Uterus (tissue), 4 donors: ENCODE measurements at places on chromosomes 3 and 15.

DNA sequence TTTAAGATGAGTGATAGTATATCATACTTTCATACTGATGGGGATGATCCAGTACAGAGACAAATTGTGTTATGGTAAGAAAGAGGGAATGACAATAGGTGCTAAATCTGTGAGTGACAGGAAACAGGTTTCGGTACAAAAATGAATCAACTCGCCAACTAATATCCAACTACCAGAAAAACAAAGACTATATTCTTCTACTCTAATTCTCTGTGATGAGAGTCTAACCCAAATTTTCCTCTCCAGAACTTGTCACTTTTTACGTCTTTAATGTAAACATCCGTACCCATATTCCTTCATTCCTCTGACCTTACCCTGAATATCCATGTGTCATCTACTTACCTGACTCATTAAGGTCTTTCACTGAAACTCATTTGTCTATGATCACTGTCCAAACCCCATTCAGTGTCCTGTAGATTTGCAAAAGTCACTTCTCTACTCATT is 39.6 kb downstream of the SCAPER start:
- no peak overlapping the region for H3K27ac ChIP-seq
- H3K27me3 ChIP-seq, result no peaks in the 10 kb centered on the region
- H3K36me3 ChIP-seq, result no peaks in the 10 kb centered on the region

DNA sequence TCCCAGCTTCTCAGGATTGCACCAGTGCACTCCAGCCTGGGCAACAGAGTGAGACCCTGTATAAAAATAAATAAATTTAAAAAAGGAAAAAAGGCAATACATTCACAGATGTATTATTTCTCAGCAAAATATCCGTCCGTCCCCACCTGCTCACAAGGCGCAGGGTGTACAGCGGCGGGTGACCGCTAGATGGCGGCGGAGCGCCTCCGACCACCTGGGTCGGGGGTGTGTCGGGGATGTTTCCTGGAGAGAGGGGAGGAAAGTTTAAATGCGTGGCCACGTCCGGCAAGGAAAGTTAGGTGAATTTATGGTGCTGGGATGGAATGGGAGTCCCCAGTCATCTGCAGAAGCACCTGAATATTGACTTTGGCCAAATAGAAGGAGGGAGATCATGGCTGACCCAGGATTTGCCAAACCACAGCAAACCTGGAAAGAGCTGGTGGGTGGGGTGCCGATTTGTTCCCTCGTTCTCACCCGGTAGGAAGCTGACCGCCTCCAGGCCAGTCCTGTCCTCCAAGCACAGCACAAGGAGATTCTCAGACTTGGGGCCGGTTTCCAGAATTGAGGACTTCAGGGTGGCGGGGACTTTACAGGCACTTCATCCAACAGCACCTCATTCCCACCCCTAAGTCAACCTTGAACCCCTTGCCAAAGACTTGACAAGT is 88.3 kb downstream of the TMEM266 start:
- H3K27me3 ChIP-seq, result no peaks in the 10 kb centered on the region
- no peaks in the 10 kb centered on the region for H3K4me1 ChIP-seq
- no peak overlapping the region for H3K27ac ChIP-seq
- DNase-seq, result no peak
- no peaks in the 10 kb centered on the region for H3K36me3 ChIP-seq

- no peak overlapping the region for H3K4me3 ChIP-seq
- no peaks in the 10 kb centered on the region for H3K27me3 ChIP-seq
- DNase-seq, result no peak
- H3K27ac ChIP-seq, result no peak overlapping the region
These were observed 749.7 kb upstream of the ARPP21 start for GRCh38 chr3:34889641-34890040.

GRCh38 chr3:73144276-73144675 is 82.8 kb downstream of the EBLN2 start:
- H3K27me3 ChIP-seq, result no peaks in the 10 kb centered on the region
- no peaks in the 10 kb centered on the region for H3K36me3 ChIP-seq
- H3K4me3 ChIP-seq, result no peak overlapping the region
- no peaks in the 10 kb centered on the region for H3K4me1 ChIP-seq
- H3K27ac ChIP-seq, result no peak overlapping the region

GRCh38 chr3:192863091-192863420 is 54.6 kb downstream of the MB21D2 start:
- no peak overlapping the region for H3K4me3 ChIP-seq
- no peak overlapping the region for H3K27ac ChIP-seq
- no peaks in the 10 kb centered on the region for H3K27me3 ChIP-seq
- DNase-seq, result no peak

GRCh38 chr15:57364282-57365007 is 11.9 kb upstream of the CGNL1 start:
- H3K4me1 ChIP-seq, result no peaks in the 10 kb centered on the region
- H3K36me3 ChIP-seq, result no peaks in the 10 kb centered on the region
- no peak overlapping the region for H3K27ac ChIP-seq

DNA sequence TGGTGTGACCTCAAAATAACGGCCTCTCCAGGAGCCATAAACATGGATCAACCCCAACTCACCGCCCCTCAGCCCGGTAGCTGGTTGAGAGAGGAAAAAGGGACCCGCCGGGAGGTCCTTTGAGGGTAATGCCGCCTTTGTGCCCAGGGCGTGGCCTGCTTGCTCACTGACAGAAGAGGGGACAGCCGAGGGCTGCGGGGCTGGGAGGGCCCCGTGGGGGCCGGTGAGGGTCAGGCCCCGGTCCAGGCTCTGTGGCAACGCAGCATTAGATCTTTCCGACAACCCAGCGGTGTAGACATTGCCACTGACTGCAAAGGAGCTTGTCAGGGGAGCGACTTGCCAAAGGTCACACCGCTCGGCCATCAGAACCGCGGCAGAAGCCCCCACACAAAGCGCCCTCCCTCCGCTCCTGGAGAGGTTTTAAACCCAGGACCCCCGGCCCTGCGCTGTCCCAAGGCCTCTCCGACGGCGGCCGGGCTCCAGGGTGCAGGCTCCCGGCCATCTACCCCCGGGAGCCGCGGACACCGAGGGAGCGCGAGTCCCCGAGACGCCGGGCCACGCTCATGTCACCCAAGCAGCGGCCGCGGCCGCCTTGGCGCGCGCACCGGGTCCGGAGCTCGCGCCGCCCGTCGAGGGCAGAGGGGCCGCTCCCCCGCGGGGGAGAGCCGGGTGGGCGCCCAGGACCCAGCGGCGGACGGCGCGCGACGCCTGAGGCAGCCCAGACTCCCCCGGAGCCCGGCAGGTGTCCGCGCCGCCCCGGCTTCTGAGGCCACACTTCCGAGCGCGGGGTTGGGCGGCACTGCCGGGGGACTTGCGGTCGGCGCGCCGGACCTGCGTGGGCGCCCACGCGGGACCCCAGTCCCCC is 975 bp downstream of the PCSK6 start:
- no peaks in the 10 kb centered on the region for H3K36me3 ChIP-seq
- no peak overlapping the region for H3K27ac ChIP-seq
- H3K27me3 ChIP-seq, result no peaks in the 10 kb centered on the region
- H3K4me1 ChIP-seq, result no peaks in the 10 kb centered on the region
- DNase-seq, result no peak

DNA sequence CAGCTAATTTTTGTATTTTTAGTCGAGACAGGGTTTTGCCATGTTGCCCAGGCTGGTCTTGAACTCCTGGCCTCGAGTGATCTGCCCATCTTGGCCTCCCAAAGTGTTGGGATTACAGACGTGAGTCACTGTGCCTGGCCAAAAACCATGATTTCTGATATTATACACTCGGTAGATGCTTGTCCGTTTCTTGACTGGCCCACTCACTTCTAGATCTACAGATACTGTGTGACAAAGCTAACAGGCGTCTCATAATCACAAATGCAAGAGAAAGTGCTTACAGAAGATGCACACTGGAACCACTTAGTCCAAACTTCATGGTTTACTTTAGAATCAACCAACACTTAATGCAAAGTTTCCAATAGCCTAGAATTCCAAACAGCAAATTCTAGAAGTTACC is 8.4 kb downstream of the PROK2 start:
- DNase-seq, result no peak
- peaks cover 6% of the 10 kb centered on the region for H3K27me3 ChIP-seq
- no peaks in the 10 kb centered on the region for H3K4me1 ChIP-seq
- no peak overlapping the region for H3K27ac ChIP-seq
- no peak overlapping the region for H3K4me3 ChIP-seq

DNA sequence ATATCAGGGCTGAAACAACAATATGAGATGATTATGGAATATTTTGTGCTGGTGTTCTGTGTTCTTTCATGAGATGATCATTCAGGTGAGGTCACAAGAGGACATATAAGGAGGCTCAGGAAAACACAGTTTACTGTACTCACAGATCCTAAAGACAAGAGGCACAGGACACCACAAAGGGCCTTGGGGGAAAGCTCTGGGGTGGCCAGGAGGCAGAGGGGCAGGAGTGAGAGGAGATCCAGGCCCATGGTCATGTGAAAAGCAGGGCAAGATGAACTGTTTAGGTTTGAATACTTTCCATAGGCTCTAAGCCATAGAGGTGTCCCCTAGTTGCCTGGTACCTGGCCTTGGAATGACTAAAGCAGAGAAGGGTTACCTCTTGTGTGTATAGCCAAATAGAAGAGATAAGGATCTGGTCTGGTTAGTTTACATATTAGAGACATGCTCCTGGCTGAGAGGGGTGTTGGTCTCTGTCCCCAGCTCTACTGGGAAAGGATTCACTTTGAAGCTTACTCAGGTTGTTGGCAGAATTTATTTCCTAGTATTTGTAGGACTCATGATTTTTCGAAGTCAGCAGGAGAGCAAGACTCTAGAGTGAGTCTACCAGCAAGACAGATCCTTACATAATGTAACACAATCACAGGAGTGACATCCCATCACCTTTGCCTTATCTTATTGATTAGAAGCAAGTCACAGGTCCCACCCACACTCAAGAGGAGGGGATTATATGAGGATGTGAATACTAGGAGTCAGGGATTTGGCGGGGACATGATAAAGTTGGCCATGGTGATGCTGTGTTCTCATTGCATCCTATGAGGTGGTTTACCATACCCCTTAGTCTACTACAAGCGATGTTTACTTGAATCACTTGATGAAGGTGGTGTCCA is 11.3 kb upstream of the TM4SF1 start:
- H3K36me3 ChIP-seq, result no peaks in the 10 kb centered on the region
- H3K27ac ChIP-seq, result peak overlapping the region; percentile 4
- DNase-seq, result no peak

GRCh38 chr3:150265305-150265704 is 142.8 kb upstream of the TSC22D2 start:
- H3K36me3 ChIP-seq, result no peaks in the 10 kb centered on the region
- H3K4me3 ChIP-seq, result no peak overlapping the region
- H3K4me1 ChIP-seq, result no peaks in the 10 kb centered on the region
- no peak overlapping the region for H3K27ac ChIP-seq

DNA sequence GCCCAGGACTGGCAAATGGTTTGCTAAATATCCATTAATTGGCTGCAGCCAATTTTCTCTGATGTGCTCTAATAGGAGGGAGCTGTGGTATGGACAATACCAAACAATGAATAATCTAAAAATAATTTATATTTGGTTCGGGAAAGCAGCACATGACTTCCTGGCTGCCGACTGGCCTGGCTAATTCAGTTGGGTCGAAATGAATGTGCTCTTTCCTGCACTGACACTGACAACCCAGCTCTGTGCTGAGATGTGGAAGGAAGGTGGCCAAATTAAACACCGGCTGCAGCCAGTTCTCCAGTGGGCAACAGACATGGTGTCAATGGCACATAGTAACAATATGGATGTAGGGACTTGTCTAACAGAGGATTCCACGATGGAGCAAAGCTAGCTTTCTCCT is 21.1 kb upstream of the COLQ start:
- DNase-seq, result no peak
- no peaks in the 10 kb centered on the region for H3K4me1 ChIP-seq
- H3K4me3 ChIP-seq, result no peak overlapping the region
- no peaks in the 10 kb centered on the region for H3K27me3 ChIP-seq

- H3K4me3 ChIP-seq, result no peak overlapping the region
- peak overlapping the region; percentile 29 for H3K27ac ChIP-seq
- DNase-seq, result peak; percentile 48
- H3K4me1 ChIP-seq, result no peaks in the 10 kb centered on the region
These were observed 38.4 kb upstream of the FURIN start for GRCh38 chr15:90829942-90830440.
